Cardiac fibroblast (primary cell): ENCODE measurements at places on chromosomes 7 and 10.

DNA sequence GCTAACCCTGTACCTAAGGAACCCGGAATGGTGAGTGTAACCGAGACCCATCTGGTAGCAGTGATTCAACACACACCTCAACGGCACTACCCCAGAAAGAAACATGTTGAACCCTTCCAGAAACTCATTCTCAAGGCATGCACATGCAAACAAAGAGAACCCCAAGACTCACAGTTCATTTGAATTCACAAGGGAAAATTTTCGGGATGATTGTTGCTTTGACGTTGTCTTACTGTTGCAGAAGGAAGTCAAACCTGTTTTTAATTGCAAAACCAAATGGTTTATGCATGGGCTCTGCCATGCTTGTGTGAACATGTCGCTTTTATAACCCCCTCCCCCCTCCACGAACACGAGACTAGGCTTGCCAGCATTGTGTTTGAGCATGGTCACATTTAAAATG lies 539.7 kb downstream of the GATA3 start:
- DNase-seq = no peak

GRCh38 chr10:88097536-88097935 lies 234.1 kb downstream of the PTEN start:
- no peak for DNase-seq

DNA sequence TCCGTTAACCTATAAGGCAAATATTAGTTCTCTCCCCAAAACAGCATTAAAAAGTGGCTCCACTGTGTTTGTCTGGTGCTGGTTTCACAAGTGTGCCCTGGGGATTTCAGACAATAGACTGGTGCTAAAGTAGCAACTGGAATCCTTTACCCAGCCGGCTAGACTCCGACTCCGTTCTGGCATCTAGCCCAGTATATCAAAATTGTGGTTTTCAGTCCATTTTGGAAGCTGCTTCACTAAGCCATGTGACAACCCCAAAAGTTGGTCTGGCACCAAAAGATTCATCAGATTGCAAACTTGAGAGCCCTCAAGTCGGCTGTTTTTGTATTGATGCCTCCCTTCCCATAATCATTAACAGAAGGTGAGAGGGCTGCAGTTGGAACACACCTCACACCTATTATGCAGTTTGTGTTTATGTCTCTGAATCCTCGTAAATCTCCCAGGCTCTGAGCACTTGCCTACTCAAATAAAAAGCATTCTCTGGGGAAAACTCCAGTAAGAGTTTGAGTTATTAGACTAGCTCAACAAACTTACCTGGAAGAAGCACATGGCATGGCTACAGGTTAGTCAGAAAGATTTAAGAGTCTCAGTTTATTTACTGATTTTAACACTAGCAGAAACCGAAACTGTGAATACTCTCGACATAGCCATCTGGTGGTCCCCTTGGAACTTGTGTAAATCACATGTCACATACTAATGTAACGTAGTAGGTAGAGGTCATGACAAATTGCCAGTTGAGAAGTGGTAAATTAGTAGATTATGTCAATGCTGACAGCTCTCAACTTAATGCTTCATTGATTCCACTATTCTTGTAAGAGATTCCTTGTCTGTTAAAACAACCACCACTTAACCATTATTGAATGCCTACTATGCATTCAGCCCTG lies 14.8 kb upstream of the WNT16 start:
- DNase-seq = peak; percentile 68

DNA sequence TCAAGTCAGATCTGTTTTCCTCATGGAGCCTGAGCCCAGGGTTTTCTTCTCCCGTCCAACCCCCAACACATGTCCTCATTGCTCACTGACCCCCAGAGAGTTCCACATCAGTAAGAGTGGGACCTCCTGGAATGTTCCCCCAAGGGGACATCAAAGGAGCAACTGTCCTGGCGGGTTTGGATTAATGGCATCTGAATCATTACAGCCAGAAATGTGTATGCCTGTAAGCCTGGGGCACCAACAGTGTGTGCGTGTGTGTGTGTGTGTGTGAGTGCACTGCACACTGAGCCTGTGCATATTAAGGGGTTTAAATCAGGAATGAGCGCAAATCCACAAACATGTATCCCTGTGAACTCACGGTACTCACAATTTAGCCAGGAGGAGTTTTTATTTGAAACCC lies 222.3 kb downstream of the PLXNA4 start:
- DNase-seq = no peak

GRCh38 chr10:26952094-26952493 lies 91.3 kb upstream of the ABI1 start:
- no peak for DNase-seq

- no peak for DNase-seq
Measured at GRCh38 chr10:68434657-68435056, 27.6 kb upstream of the RUFY2 start.

- peak; percentile 35 for DNase-seq
Measured at GRCh38 chr7:5064391-5065106, 18.9 kb downstream of the RBAK start.

- no peak for DNase-seq
Measured at GRCh38 chr10:11668847-11669610, 57.6 kb upstream of the USP6NL start.

DNA sequence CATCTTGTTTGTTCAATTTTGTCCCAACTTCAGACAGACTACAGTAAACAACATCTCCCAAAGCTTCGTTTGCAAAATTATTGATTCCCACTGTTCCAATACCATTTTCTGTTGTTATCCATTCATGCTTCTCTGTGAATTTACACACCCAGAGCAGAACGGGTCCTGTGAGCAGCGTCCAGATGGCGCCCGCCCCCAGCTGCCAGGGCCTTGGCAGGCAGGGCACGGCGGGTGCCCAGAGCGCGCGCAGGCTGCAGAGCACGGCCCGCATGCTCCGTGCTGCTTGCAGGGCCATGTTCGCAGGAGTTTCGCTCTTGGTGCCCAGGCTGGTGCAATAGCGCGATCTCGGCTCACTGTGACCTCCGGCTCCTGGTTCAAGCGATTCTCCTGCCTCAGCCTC lies 32.5 kb upstream of the SEPTIN7 start:
- no peak for DNase-seq

- DNase-seq = no peak
Measured at GRCh38 chr7:115410972-115411686, 489.2 kb downstream of the MDFIC start.
